ENCODE measurements at places on chromosomes 11 and 22.
A peak's percentile ranks its signal among the peaks of the same experiment; 100 is the strongest.

- DNase-seq, result peak; percentile 27
These were observed 2.4 kb downstream of the IFITM10 start for GRCh38 chr11:1747753-1748635.

DNA sequence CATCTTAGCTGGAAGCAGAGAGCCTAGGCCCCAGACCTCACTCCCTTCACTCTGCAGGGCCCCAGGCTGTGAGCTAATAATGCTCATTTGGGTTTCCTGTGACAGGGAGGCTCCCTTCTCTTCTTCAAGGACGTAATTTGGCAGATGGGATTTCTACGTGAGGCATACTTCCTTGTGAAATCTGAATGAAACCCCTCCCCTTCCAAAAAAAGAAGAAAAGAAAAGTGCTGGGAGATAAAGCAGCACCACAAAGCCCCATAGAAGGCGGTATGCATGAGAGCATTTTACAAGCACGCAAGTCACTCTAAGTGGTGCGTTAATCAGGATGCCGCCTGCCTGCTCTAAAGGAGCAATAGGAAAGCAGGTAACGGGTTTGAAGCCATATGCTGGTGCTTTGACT is 5.7 kb downstream of the P2RX3 start:
- DNase-seq, result no peak

DNA sequence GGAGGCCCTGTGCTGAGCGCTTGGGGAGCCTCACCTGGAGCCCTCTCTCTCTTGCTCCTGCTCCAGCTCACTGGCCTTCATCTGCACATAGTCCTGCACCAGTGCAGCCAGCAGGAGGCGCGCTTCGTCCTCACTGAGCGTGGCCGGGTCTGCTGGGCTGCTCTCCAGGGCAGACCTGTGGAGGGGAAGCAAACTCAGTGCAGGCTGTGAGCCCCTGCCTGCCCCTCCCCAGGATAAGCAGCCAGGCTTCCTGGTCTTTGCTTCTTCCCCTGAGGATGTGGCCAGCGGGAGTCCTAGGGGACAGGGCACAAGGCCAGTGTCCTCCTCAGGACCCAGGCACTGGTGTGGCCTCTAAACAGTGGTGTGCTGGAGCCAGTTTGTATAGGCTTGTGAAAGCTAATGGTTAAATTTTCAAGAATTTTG is 2.2 kb downstream of the CALCA start:
- no peak for DNase-seq

GRCh38 chr11:134479206-134480135 is 67.4 kb upstream of the B3GAT1 start:
- no peak for DNase-seq

DNA sequence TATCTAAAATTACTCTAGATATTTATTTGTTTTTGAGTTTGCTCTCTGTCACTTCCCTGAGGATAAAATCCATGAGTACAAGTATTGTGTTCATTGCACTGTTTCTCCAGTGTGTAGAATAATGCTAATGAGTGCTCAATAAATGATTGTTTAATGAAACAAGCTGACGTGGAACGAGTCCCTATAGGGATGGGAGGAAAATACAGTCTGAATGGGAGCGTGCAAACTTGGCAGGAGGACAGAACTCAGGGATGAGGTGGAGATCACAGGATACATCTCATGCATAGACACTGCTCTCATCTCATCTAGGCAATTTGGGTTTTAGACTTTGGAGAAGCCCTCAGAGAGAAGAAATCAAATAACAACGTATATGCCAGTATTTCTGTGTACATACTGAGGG is 58.4 kb upstream of the ZC3H12C start:
- no peak for DNase-seq

- no peak for DNase-seq
These were observed 18.4 kb downstream of the B3GAT1 start for GRCh38 chr11:134393638-134394037.

- no peak for DNase-seq
These were observed 47.7 kb downstream of the COMMD9 start for GRCh38 chr11:36241497-36241896.

DNA sequence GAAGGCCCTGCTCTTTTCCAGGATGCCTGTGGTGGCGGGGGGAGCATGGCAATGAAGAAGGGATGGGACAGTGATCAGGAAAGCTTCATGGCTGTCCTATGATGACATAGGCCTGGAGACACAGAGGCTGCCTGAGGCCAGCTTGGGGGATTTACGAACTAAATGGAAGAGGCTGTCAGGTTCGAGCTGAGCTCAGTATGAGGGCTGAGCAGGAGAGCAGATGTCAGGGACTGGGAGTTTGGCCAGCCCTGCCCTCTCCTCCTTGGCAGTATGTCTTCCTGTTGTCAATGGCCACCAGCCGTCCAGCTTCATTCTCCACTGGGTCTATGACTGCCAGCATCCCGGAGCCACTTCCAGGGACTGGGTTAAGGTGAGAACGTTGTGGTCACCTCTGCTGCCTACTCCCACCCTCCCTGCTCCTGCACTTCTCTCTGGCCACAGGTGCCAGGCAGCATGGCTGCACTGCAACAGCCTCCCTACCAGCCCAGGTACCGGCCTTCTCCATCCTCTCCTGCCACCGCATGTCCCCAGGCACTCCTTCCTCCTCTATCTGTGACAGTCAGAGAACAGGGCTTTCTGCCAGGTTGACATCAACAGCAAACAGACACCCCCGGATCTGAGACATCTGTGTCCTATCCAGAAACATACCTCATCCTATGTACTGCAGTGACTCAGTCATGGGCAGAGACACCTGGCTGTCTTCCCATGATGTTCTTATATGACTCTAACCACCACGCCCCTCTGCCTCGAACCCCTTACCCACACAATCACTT is 75.1 kb downstream of the KIRREL3 start:
- peak; percentile 55 for DNase-seq

DNA sequence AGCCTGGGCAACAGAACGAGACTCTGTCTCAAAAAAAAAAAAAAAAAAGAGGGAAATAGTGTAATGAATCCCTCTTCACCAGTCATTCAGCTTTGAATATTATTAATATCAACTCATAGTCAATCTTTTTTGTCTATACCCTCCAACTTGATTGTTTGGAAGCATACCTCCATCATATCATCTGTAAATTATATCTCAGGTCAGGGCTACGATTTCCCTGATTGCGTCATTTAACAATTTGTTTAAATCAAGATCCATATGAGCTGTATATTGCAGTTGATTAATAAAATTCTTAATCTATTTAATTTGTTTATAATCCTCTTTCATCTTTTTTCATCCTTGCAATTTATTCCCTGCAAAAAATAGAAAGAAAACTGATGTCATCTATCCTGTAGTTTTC is 60.2 kb downstream of the USP47 start:
- DNase-seq, result no peak

GRCh38 chr22:39665229-39665628 is 94.7 kb downstream of the CACNA1I start:
- no peak for DNase-seq

- DNase-seq, result no peak
These were observed 34.4 kb downstream of the PRCP start for GRCh38 chr11:82865841-82866240.

DNA sequence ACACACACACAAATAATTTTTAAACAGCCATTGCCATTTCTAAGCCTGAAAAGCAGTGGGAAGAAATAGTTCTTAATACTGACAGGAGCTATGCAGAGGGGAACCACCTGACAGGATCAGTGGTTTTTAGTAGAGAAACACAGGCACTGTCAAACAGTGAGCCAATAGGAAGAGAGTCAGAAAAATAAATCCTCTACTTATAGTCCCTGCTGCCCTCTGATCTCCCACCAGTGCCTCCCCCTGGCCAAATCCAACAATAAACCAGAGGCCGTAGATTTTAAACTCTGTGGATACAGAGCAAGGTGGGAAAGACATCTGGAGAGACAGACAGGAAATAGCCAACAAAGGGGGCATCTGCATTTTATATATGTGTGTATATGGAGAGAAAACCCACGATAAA is 7.9 kb upstream of the OR56B4 start:
- no peak for DNase-seq

DNA sequence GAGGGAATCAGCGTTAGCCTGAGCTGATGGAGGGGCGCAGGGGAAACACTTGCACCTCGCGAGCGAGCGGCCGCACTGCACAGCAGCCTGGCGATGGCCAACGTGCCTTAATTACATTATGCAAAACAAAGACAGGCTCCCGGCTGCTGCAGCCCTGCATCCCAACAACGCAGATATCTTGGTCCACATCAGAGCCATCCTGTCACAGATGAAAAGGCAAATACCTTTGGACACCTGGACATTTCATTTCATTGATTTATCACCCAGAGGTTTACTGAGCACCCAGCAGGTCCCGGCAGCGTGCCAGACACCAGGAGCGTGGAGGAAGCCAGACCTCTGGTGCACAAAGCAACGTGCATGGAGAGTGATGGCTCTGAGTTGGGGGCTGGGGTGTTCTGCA is 843.0 kb downstream of the TBC1D22A start:
- DNase-seq, result peak; percentile 19

GRCh38 chr11:62147545-62147944 is 23.7 kb downstream of the INCENP start:
- no peak for DNase-seq

Data from COR-L47 (cell line).